ENCODE measurements at places on chromosomes 5 and 9. TPM values are rescaled to one million over a fixed set of nuclear protein-coding genes. Genes with fewer than 3 reads are reported as not detected.

- peaks cover 57% of the 10 kb centered on the region for H3K4me1 ChIP-seq
- no peak overlapping the region for H3K27ac ChIP-seq
- no peaks in the 10 kb centered on the region for H3K27me3 ChIP-seq
- H3K36me3 ChIP-seq = no peaks in the 10 kb centered on the region
These were observed 38.8 kb downstream of the ITGA2 start for GRCh38 chr5:53027913-53028312.

GRCh38 chr5:60339691-60340201 is 360.2 kb downstream of the DEPDC1B start:
- H3K36me3 ChIP-seq = no peaks in the 10 kb centered on the region
- H3K27me3 ChIP-seq = no peaks in the 10 kb centered on the region
- H3K4me1 ChIP-seq = no peaks in the 10 kb centered on the region
- H3K4me3 ChIP-seq = no peak overlapping the region
- DNase-seq = no peak
- H3K27ac ChIP-seq = no peak overlapping the region

Gene PPP1R2B
- total RNA-seq = not detected

GRCh38 chr5:39461007-39461682 is 36.4 kb upstream of the DAB2 start:
- no peak overlapping the region for H3K4me3 ChIP-seq
- DNase-seq = peak; percentile 41
- peaks cover 13% of the 10 kb centered on the region for H3K4me1 ChIP-seq
- peak overlapping the region; percentile 9 for H3K27ac ChIP-seq

Gene IFNB1
- not detected for total RNA-seq

Gene KIF3A
- total RNA-seq = 10.8 TPM

DNA sequence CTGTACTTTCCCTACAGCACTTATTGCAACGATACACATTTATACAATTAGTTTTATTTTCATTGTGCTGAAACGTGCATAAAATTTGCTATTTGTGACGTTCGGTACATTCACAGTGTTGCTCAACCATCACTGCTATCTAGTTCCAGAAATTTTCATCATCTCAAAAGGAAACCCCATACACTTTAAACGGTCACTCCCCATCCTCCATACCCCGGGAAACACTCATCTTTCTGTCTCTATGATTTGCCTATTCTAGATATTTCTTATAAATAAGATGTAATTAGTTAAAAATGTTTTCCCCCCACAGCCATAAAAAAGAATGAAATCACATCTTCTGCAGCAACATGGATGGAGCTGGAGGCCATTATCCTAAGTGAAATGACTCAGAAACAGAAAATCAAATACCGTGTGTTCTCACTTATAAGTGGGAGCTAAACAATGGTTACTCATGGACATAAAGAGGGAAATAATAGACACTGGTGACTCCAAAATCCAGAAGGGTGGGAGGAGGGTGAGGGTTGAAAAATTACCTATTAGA is 40.2 kb upstream of the TEX48 start:
- no peaks in the 10 kb centered on the region for H3K36me3 ChIP-seq
- peaks cover 6% of the 10 kb centered on the region for H3K27me3 ChIP-seq
- no peak overlapping the region for H3K27ac ChIP-seq
- no peaks in the 10 kb centered on the region for H3K4me1 ChIP-seq

Gene DNAH5
- 13.8 TPM for total RNA-seq

DNA sequence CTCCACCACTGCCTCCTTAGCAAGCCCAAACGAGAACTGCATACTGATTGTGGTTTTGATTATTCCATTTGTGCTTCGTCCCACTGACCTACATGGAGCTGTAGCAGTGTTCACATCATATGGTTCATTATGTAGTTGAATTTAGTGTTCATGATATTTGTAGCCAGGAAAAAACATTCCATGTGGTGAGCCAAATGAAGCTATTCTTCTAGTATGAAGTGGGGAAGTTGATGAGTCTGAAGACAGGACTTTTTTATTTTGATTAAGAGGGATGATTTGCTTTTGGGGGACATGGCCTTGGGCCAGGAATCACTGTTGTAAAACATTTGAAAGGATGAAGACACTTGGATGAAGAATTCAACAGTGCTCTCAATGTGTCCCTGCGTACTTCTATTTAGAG is 192.9 kb upstream of the SLC27A6 start:
- no peaks in the 10 kb centered on the region for H3K36me3 ChIP-seq
- H3K27ac ChIP-seq = no peak overlapping the region
- H3K27me3 ChIP-seq = no peaks in the 10 kb centered on the region
- H3K4me3 ChIP-seq = no peak overlapping the region
- no peak for DNase-seq

DNA sequence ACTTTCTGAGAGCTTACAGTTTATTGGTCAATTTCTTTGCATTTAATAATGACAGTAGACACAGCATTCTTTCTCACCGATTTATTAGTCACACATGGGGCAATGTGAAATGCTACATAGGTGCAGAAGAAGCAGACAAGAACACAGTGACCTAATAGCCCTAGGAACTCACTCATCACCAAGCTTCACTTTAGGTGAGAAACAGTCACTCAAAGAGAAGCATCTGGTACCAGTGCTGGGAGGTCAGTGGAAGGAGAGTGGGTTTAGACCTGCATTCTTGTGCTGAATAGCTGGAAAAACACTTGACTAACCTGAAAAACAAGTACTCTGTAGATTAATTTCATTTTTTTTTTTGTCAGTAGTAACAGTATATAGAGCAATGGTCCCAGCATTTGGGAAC is 179.6 kb downstream of the GRIA1 start:
- H3K27ac ChIP-seq = no peak overlapping the region
- H3K27me3 ChIP-seq = no peaks in the 10 kb centered on the region
- DNase-seq = no peak
- no peaks in the 10 kb centered on the region for H3K36me3 ChIP-seq

- DNase-seq = no peak
- H3K27me3 ChIP-seq = no peaks in the 10 kb centered on the region
- no peaks in the 10 kb centered on the region for H3K36me3 ChIP-seq
- H3K4me1 ChIP-seq = no peaks in the 10 kb centered on the region
- no peak overlapping the region for H3K27ac ChIP-seq
These were observed 36.6 kb downstream of the FAM240B start for GRCh38 chr9:38683336-38683735.

Gene LOX
- total RNA-seq = 16.2 TPM

Gene RANBP17
- 12.3 TPM for total RNA-seq

Gene RORB
- 3.4 TPM for total RNA-seq

Measured in lower lobe of right lung (tissue), 2 donors.